Stimulated activated CD4-positive, alpha-beta T cell treated with anti-CD3 and anti-CD28 coated beads, Interleukin-2, amount 100 ng/mL, for 48 hours (primary cell): ENCODE measurements at places on chromosomes 6 and 20.

DNA sequence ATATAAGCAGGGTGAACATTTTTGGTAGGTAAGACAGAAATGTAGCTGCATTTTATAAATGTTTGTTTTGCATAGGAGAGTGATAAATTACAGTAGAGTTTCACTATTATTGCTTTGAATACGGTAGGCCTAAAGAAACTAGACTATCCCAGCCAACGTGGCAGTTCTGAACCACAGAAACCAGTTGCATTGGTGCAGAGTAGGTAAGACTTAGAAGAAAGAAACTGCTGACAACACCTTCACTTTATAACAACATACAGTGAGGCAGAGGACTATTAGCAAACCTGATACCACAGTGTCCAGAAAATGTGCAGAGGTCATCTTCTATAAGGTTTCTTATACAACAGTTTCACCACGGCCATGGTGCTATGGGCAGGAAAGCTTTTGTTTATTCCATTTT lies 566.1 kb downstream of the KIF16B start:
- no peak for DNase-seq

- DNase-seq, result no peak
Observed at GRCh38 chr6:94190030-94190429, 770.7 kb upstream of the EPHA7 start.

- DNase-seq, result no peak
Observed at GRCh38 chr20:8299921-8300320, 167.9 kb downstream of the PLCB1 start.

DNA sequence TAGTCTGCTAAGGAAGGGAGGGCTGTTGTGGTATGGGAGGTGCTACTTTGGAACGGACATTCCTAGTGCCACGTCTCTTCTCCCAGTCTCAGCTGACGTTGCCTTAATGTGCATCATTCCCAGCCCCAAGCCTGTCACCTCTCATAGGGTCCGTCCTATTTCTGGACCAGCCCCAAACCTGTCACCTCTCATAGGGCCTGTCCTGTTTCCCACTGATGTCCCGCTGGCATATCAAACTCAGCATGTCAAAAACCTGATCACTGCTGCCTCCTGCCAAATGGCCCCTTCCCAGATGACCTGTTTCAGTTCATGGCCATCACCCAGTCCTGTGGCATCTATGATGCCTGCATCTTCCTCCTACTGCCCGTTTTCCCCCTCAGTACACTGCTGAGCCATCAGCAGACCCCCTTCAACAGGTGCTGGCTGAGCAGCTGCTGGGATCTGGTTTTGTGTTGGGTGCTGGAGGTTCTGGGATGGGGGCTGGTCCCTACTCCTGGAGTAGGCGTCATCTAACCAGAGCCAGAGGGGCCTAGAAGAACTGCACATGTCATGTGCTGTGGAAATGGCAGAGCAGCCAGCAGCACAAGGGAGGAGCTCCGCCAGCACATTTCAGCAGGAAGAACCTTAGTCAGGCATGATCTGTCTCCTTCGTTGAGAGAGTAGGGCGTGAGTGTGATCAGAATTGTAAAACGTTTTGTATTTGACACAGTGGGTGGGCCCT lies 3.3 kb downstream of the ENTPD6 start:
- no peak for DNase-seq

DNA sequence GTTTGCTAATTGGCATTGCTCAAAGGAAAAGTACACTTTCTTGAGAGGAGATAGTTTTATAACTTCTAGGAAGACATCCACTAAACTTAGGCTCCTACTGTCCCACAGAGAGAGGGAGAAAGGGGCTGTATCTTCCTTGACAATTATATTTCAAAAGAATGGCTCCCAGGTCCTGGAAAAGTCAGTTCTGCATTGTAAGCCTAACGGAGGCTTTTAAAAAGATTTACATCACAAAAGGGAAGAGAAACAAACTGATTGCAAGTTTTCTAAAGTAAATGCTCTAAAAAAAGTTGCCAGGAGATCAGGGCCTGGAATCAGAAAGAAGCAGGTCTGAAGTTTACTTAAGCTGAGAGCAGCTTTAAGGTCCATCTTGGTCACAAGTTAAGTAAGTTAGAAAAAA lies 839.5 kb downstream of the FRK start:
- DNase-seq, result no peak

- no peak for DNase-seq
Observed at GRCh38 chr6:41545247-41545702, 906 bp upstream of the FOXP4 start.

DNA sequence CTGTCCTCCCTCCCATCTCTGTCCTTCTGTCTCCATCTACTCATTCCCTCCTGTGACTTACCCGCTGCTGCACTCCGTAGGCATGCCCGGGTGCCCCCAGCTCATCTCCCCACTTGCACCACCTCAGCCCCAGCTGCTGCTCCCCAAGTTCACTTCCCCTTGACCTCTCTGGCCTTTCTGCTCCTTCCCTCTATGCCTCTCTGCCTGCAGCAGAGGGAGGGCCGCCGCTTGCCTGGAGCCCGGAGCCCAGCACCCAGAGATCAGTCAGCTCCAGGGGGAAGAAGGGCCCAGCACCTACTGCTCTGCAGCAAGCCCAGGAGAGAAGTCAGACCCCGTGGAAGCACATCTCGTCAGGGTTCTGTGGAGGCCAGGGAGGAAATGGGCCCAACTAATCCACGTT lies 97.4 kb downstream of the LRFN2 start:
- DNase-seq, result no peak

- DNase-seq, result no peak
Observed at GRCh38 chr6:53168516-53169267, 20.1 kb upstream of the GCM1 start.

DNA sequence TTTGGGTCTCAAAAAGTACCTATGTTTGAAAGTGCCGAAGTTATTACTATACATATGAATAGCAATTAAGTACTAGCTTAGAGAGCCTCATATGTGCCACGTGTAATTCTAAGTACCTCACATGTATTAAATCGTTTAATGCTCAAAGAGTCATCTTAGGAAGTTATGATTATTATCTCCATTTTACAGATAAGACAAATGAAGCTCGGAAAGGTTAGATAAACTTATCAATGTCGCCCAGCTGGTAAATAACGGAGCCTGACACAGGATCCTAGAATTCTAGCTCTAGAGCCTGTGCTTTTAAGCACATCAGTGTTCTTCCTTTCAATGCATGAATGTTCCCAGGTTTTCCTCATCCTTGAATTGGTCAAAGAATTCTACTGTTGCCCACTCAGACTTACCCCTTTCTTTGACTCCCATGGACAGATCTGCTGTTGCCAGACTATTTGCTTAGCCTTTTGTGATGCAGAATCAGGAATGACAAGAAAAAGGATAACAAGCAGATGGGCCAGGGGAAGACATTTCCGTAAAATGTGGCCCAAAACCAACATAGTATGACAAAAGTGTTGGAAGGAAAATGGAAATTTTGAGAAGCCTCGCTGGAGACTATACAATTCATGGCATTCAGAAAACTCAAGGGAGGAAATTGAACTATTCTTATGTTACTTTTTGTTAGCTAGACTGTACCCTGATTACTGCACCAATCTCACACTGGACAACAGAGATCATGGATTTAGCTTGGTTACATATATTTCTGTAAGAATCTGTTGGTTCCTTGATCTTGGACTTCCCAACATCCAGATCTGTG lies 237.1 kb upstream of the CITED2 start:
- DNase-seq, result no peak

GRCh38 chr6:119128252-119128912 lies 49.9 kb upstream of the FAM184A start:
- DNase-seq, result no peak

GRCh38 chr20:48615871-48616270 lies 211.9 kb downstream of the PREX1 start:
- DNase-seq, result no peak

DNA sequence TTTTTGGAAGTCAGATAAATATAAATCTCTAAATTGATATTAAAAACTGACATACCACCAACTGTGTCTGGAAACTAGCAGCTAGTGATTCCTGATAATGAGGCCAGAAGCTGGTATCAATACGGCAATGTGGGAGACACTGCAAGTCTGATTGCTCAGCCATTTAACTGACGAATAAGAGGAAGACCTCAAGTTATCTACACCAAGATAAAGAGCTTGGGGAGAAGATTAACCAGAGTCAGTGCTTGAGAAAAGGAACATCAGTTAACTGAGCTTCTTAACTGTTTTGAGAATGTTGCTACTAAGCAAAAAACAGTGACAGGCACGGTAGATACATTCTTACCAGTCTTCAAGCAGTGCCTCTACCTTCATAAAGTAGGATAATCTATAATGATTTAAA lies 140.4 kb upstream of the TENT5A start:
- no peak for DNase-seq

- DNase-seq, result no peak
Observed at GRCh38 chr20:53904261-53904660, 166.1 kb downstream of the BCAS1 start.

- no peak for DNase-seq
Observed at GRCh38 chr6:132300323-132300949, 100.8 kb downstream of the MOXD1 start.

DNA sequence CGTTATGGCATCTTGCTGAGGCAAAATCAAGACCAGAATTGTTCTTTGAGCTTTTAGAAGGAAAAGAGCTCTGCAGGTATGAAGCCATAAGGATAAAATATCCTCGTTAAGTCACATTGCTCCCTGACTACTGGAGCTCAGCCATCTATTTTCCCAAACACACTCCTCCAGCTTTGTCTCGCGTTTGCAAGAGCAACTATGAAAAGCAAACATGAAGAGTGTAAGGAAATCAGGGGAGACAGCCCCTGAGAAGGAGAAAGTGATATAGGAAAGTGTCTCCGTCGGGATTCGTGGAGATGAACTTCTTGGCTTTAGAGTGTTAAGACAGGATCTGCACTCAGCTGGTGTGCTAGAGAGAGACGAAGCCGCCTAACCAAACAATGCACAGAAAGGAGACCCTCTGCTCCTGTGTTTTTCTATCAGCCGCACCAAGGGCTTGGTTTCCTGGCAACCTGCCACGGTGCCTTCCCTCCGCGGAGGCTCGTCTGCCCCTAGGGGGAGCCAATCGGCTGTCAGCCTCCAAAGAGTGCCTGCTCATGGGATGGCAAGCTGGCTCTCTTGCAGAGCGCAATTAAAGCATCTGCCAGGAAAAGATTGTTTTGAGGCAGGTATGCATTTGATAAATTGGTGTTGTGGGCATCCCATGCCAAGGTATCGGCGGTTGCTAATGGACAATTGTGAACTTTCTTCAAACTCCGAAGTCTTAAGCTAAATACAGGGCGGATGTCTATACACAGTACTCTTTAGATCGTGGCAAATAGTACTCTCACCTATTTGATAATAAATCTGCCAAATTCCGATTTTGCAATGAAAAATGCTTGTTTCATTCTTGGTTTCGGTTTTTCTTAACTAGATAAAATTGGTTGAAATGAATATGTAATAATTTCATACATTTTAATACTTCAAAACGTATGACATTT lies 603.2 kb downstream of the RNF144B start:
- peak; percentile 4 for DNase-seq

DNA sequence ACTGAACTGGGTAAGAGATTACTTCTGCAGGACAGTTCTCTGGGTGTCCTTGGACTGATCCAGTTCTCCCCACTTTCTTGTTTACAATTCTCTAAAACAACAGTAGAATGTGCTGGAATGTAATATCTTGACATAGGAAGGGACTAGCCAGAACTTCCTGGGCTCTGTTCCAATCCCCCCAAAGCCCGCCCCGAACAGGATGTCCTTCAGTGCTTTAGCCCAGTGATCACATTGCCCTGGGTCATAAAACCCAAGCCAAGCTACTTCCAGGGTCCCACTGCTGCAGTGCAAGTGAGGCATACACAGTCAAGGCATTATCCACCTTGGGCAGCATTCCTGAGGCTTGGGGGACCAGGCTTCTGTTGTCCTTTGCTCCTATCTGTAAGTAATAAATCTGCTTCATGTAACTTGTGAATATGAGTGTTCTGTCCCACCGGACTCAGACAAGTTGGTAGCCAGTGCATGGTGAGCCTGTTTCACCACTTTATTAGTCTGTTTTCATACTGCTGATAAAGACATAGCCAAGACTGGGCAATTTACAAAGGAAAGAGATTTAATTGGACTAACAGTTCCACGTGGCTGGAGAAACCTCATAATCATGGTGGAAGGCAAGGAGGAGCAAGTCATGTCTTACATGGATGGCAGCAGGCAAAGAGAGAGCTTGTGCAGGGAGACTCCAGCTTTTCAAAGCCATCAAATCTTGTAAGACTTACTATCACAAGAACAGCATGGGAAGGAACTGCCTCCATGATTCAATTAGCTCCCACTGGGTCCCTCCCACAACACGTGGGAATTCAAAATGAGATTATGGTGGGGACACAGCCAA lies 23.5 kb downstream of the FITM2 start:
- no peak for DNase-seq

DNA sequence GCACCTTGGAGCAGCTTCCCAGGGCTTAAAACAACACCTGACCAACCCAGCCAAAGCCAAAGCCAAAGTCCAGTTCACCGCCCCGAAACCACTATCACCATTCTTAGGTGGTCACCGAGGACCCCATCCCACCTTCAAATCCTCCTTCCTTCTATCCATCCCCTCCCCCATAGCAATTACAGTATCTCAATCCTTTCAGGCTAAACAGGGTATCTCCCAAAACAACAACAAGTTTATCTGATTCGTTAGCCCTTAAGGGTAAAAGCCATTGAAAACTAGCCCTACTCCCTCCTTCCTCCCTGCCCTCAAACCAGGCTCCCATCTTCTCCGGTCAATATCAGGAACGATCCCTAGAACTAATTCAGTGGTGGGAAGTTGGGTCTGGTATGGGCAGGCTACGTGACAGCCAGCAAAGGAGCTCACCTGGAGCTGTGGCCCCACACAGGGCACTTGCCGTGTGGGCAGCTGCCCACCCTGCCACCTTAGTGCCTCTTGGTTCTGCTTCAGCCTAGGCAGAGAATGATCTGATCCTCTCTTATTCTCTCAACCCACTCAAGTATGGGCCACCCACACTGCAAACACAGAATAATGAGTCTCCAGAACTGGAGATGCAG lies 2.0 kb downstream of the ARHGAP18 start:
- no peak for DNase-seq

- no peak for DNase-seq
Observed at GRCh38 chr20:20455926-20456325, 88.0 kb downstream of the INSM1 start.

- DNase-seq, result no peak
Observed at GRCh38 chr6:26271668-26272024, 93.4 kb upstream of the BTN3A2 start.

DNA sequence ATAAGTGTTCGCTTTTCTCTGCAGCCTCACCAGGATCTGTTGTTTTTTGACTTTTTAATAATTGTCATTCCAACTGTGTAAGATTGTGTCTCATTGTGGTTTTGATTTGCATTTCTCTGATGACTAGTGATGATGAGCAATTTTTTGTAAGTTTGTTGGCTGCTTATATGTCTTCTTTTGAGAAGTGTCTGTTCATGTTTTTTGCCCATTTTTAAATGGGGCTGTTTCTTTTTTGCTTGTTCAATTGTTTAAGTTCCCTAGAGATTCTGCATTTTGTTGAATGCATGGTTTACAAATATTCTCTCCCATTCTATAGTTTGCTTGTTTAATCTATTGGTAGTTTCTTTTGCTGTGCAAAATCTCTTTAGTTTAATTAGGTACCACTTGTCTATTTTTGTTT lies 295.9 kb downstream of the PACRG start:
- DNase-seq, result no peak

- no peak for DNase-seq
Observed at GRCh38 chr20:63087872-63088680, 81.3 kb upstream of the BHLHE23 start.
